T-helper 2 cell treated with Interferon-gamma antibody and Interleukin-4, amounts not matched to agents 5 μg/mL and 100 μg/mL, for 36 hours (primary cell): ENCODE measurements at places on chromosomes 4 and X.

DNA sequence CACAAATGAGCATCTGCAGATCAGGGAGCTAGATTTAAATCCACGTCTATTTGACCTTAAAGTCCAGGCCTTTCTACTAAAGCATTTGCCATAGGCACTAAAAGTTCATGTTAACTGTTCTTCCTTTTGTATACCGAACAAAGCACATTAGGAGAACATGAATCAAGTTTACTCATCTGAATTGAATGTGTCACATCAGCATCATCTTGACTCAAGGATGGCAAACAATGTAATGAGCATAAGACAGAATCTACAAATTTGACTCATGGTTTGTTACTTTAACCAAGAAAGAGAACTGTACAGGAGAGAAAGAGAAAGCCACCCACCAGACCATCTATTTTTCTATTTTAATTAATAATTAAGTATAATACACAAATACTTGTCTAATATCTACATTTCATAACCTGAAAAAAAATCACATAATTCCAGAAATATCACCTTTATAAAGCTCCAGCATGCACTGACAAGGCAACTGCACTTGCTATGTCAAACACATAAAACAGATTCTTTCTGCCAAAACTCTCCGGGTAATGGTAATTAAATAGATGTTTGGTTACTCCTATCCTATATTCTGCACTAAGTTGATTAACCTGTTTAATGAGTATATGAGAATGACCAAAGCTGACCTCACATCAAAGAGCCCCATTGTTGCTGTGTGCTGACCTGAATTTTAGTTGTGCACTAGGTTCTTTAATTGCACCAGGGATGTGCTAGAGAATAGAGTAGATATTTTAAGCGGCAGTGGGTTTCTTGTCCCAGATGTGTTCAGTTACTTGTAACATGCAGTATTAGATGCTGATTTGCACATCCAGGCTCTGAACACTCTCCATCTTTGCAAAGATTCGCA lies 42.5 kb upstream of the LEF1 start:
- no peak overlapping the region for H3K27ac ChIP-seq
- DNase-seq, result no peak
- peaks cover 3% of the 10 kb centered on the region for H3K4me1 ChIP-seq
- no peak overlapping the region for H3K4me3 ChIP-seq

DNA sequence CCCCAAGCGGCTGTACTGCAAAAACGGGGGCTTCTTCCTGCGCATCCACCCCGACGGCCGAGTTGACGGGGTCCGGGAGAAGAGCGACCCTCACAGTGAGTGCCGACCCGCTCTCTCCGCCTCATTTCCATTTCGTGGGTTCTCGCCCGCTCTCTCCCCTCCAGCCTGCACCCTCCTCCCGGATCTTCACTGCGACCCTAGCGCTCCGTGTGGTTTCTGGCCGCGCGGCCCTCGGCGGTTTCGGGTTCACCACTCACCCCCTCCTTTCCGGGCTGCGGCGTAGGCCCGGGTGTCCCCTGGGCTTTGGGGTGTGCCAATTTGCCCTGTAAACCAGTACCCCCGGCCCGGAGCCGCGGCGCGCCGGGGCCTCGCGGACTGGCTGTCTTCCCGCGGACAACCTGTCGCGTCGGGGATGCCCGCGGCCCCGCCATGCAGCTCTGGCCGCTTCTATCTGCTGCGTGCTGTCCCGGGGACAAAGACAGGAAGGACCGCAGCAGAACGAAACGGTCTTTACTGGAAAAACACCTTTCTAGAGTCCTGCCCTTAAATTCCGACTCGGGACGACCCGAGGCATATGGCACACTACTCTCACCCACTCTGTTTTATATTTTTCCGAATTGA lies 737 bp downstream of the FGF2 start:
- DNase-seq, result peak; percentile 39
- H3K4me1 ChIP-seq, result peaks cover 15% of the 10 kb centered on the region
- peaks cover 71% of the 10 kb centered on the region for H3K27me3 ChIP-seq
- no peaks in the 10 kb centered on the region for H3K36me3 ChIP-seq
- peak overlapping the region; percentile 74 for H3K4me3 ChIP-seq
- H3K27ac ChIP-seq, result peak overlapping the region; percentile 9

DNA sequence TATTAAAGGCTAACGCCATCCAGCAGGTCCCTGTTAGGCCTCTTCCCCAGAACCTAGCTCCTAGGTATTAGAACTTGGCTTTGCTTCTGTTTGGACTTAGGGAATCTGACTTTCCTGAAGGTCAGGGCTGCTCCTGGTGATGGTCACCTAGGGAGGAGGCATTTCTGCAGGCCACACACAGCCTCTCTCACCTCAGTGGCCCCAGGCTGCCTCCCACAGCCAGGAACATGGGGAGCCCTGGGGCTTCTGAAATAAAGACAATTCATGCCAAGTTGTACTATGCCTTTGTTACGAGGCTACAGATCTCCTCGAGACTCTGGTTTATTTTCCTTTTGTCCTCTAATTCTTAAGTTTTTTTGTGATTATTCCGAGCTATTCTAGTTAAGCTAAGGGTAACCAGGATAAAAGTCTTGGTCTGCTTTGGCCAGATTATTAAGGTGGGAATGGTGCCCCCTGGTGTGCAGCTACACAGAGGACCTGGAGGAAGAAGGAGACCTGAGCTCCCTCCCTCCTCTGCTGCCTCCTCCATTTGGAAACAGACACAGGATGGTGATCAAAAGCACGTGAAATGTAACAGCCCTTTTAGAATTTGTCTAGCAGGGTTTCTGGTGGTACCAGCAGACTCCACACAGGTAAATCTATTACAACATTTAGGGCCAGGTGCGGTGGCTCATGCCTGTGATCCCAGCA lies 131.0 kb downstream of the DCLK2 start:
- H3K4me3 ChIP-seq, result no peak overlapping the region
- H3K4me1 ChIP-seq, result no peaks in the 10 kb centered on the region
- H3K27ac ChIP-seq, result no peak overlapping the region
- DNase-seq, result no peak
- no peaks in the 10 kb centered on the region for H3K27me3 ChIP-seq

DNA sequence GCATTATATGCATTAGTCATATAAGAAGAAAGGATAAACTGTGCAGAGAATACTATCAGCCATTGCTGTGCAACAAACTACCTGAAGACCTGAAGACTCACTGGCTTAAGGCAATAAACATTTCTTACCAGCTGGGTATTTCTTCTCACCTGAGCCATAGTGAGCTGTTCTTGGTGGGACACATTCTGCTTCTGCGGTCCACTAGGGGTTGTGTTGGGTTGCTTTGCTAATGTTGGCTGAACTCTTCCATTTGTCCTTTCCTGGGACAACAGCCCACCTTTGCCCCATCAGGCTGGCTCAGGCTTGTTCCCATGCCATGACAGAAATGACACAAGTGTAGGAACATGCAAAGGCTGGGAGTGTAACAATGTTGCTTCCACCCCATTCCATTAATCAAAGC lies 388.6 kb downstream of the PCDH7 start:
- H3K27me3 ChIP-seq, result no peaks in the 10 kb centered on the region
- no peak overlapping the region for H3K4me3 ChIP-seq
- no peaks in the 10 kb centered on the region for H3K4me1 ChIP-seq

DNA sequence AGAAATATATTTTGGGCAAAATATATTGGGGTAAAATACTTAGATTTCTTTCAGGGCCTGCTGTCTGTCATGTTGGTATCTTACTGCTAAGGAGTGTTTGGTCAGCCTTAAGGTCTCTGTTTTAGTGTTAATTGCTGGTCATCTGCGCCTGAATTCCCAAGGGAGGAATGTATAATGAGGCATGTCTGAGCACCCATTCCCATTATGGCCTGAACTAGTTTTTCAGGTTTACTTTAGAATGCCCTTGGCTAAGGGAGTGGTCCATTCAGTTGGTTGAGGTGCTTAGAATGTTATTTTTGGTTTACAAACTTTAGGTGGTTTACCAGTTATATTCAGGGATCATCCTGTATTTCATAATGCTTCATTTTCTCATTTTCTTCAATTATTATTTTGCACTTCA lies 125.9 kb downstream of the CFAP299 start:
- H3K27ac ChIP-seq, result no peak overlapping the region
- no peak overlapping the region for H3K4me3 ChIP-seq
- peaks cover 7% of the 10 kb centered on the region for H3K4me1 ChIP-seq
- no peak for DNase-seq
- no peaks in the 10 kb centered on the region for H3K36me3 ChIP-seq
- no peaks in the 10 kb centered on the region for H3K27me3 ChIP-seq

DNA sequence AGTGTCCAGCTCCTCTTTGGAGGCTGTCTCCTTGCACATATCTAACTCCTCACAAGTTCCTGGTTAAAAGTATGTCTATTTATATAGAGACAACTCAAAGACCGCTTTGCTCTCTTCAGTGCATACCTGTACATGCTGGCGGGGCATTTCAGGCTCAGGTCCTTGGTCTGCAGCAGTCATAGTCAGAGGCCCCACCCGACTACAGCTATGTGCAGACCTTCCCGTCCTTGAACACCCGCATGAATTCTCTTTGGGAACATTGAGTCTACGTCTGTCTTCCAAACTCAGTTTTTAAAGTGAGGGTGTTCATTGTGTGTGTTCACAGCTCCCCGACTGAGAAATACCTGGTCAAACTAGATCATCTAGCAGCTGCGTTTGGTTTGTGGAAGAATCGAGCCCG lies 4.2 kb downstream of the BCOR start:
- H3K27ac ChIP-seq, result no peak overlapping the region
- peaks cover 36% of the 10 kb centered on the region for H3K4me1 ChIP-seq
- peak overlapping the region; percentile 95 for H3K4me3 ChIP-seq
- peaks cover 24% of the 10 kb centered on the region for H3K36me3 ChIP-seq

DNA sequence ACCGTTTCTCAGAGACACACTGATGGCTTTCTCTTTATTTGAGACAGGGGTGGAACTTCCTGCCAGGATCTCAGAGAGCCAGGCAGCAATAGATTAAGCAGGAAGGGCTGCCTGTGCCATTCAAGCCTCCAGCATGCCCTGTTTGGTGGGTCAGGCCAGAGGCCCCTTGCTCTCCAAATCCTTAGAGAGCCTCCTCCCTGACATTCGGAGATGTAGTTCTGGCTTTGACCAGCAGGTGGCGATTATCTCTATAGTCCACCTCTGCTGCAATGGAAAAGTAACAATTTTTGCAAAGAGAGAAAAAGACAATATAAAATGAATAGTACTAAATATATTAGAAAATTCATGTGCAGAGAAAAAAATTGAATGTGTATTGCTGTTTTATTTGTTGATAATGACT lies 93.9 kb downstream of the NXF2B start:
- H3K4me3 ChIP-seq, result no peak overlapping the region
- no peaks in the 10 kb centered on the region for H3K4me1 ChIP-seq
- H3K27ac ChIP-seq, result no peak overlapping the region
- no peaks in the 10 kb centered on the region for H3K36me3 ChIP-seq
- H3K27me3 ChIP-seq, result no peaks in the 10 kb centered on the region

GRCh38 chr4:912548-913279 lies 19.4 kb downstream of the GAK start:
- H3K27ac ChIP-seq, result no peak overlapping the region
- no peak overlapping the region for H3K4me3 ChIP-seq
- no peak for DNase-seq
- no peaks in the 10 kb centered on the region for H3K27me3 ChIP-seq
- peaks cover 27% of the 10 kb centered on the region for H3K36me3 ChIP-seq

- H3K27ac ChIP-seq, result peak overlapping the region; percentile 24
- H3K4me1 ChIP-seq, result peaks cover 54% of the 10 kb centered on the region
- H3K36me3 ChIP-seq, result peaks cover 35% of the 10 kb centered on the region
- H3K4me3 ChIP-seq, result peak overlapping the region; percentile 67
Observed at GRCh38 chr4:37675587-37676290, 10.4 kb downstream of the RELL1 start.

- no peaks in the 10 kb centered on the region for H3K36me3 ChIP-seq
- H3K27ac ChIP-seq, result no peak overlapping the region
- H3K4me3 ChIP-seq, result no peak overlapping the region
- peaks cover 3% of the 10 kb centered on the region for H3K4me1 ChIP-seq
- no peaks in the 10 kb centered on the region for H3K27me3 ChIP-seq
Observed at GRCh38 chr4:26257850-26258249, 63.0 kb upstream of the RBPJ start.

DNA sequence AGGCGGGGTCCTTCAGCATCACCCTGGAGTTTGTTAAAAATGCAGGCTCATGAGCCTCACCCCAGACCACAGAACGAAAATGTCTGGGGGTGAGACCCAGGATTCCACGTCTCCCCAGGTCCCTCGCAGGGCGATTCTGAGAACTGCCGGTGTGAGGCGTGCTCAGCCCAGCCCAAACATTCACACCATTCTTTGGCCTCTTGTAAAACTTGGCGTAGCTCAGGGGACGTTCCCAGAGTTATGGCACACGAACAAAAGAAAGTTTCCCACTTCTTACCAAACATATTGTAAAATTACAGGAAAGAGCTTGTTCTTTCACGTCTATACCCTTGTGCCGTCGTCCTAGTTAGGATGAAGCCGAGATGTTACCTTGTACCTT lies 12.9 kb downstream of the CD99 start:
- DNase-seq, result no peak
- peaks cover 82% of the 10 kb centered on the region for H3K4me1 ChIP-seq
- H3K27me3 ChIP-seq, result no peaks in the 10 kb centered on the region
- H3K36me3 ChIP-seq, result peaks cover 71% of the 10 kb centered on the region
- H3K4me3 ChIP-seq, result peak overlapping the region; percentile 80

- DNase-seq, result no peak
- H3K4me1 ChIP-seq, result peaks cover 30% of the 10 kb centered on the region
- peak overlapping the region; percentile 98 for H3K27ac ChIP-seq
- H3K4me3 ChIP-seq, result no peak overlapping the region
Observed at GRCh38 chr4:75514949-75515612, 808 bp downstream of the THAP6 start.

DNA sequence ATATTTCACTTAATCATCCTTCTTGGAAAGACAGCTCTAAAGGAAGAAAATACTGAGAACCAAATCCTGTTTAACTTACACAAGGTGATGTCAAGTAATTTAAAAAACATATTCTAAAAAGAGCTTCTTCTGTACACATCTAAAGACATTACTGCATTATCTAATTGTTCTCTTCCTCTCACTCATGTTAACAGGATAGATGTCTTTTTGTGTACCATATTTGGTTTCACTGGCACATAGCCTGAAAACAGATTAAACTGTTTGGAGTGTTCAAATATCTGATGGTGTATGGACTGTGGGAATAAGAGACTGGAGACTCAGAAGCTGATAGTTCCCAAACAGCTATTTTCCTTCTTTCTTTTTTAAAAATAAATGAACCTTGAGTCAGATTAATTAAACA lies 213.3 kb upstream of the MAB21L2 start:
- no peak overlapping the region for H3K4me3 ChIP-seq
- no peaks in the 10 kb centered on the region for H3K27me3 ChIP-seq
- no peak for DNase-seq
- peaks cover 6% of the 10 kb centered on the region for H3K4me1 ChIP-seq
- peaks cover 3% of the 10 kb centered on the region for H3K36me3 ChIP-seq
